CD4-positive, alpha-beta T cell treated with Interleukin-2 at 100 ng/mL for 4 hours (primary cell): ENCODE measurements at places on chromosomes 13 and 19.
A peak's percentile ranks its signal among the peaks of the same experiment; 100 is the strongest.

GRCh38 chr13:74187564-74187963 is 53.4 kb upstream of the KLF12 start:
- DNase-seq, result no peak

DNA sequence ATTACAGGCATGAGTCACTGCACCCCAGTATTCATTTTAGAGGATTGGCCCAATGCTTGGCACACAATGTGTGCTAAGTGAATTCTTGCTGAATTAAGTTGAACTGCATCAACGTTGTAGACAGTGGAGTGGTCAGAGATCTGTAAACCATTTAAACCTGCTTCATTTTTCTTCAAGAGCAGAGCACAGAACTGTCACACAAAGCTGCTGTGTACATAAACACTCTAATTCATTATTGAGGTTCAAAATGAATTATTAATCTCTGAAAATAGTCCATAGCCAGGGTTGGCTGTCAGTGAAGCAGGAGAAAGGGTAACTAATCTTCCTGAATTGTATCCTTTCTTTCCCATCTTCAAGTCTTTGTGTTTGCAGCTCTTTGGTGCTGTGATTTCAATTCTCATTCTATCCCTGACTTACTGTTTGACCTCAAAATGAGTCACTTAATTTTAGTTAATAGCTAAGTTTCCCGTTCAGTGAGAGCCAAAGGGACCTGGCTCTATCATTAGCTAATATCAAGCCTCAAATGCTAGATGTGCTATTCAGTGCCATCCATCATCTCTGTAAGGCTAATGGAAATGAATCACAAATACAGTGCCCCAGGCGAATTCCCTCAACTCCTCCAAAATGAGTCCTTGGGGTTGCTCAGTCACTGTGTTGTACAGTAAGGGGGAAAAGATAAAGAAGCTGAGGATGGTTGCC is 77.0 kb upstream of the TSC22D1 start:
- no peak for DNase-seq

DNA sequence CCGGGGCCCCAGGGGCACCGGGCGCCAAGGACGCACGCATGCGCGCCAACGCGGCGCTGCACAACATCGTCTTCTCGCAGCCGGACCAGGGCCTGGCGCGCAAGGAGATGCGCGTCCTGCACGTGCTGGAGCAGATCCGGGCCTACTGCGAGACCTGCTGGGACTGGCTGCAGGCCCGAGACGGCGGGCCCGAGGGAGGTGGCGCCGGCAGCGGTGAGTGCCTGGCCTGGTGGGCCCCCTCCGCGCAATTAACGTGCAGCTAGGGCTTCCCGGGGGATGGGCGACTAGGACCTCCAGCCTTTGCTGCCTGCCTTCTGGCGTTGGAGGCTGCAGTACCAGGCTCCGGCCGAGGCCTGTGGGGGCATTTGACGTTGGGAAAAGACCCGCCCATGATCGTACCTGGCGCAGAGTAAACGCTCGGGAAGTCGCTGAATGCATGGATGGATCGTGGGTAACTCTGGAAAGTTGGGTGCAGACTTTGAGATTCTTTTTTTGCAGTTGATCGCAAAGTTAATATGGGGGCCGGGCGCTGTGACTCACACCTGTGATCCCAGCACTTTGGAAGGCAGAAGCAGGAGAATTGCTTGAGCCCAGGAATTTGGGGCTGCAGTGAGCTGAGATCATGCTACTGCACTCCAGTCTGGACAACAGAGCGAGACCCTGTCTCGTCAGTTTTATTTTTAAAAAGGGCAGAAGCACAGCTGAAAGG is 7.3 kb downstream of the APC2 start:
- no peak for DNase-seq

GRCh38 chr19:31717269-31717923 is 368.2 kb upstream of the TSHZ3 start:
- DNase-seq, result no peak

DNA sequence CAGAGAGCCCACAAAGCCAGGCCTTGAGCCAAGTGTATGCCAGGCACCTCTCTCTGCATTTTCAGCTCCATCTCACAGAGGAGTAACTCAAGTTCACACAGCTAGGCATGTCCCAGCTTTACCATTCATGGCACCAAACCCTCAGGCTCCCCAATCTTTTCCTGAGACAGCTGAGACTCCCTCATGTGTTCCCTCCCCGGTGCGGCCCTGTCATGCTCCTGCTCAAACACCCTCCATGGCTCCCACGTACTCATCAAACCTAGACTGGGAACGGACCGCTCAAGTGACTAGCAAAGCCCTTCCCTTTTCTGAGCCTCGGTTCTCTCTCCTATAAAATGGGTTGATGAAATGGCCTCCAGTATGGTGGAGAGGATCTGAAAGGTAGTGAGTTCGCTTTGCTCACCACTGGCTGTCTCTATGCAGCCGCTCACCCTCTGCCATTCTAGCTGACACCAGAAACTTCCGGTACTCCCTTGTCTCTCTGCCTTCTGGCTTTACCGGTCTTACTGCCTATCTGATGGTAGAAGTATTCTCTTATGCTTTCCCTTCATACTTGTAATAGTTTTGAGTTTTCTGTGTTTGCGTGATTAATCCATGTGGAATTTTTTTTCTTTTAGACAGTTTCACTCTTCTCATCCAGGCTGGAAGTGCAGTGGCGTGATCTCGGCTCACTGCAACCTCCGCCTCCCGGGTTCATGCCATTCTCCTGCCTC is 7.8 kb upstream of the SLC44A2 start:
- no peak for DNase-seq

DNA sequence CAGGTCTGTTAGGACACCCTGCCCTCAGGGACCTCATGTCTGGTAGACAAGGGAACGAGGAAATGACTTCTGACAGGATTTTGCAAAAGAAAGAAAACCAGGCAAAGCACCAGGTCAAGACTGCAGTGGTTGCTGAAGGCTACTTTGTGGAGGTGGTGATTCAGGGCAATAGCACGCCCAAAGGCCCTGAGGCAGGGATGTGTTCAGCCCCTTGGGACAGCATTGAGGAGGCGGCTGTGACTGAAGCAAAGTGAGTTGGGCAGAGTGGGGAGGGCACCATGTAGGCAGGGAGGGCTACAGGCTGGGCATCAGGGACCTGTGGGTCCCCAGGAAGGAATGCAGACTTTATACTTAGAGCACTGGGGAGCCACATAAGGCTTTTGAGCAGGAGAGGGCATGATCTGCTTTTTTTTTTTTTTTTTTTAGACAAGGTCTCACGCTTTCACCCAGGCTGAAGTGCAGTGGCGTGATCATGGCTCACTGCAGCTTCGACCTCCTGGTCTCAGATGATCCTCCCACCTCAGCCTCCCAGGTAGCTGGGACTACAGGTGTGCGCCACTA is 10.8 kb upstream of the HOMER3 start:
- no peak for DNase-seq

- DNase-seq, result no peak
Observed at GRCh38 chr13:32136716-32137115, 105.1 kb downstream of the FRY start.

GRCh38 chr13:44104197-44104490 is 224.4 kb downstream of the LACC1 start:
- no peak for DNase-seq

DNA sequence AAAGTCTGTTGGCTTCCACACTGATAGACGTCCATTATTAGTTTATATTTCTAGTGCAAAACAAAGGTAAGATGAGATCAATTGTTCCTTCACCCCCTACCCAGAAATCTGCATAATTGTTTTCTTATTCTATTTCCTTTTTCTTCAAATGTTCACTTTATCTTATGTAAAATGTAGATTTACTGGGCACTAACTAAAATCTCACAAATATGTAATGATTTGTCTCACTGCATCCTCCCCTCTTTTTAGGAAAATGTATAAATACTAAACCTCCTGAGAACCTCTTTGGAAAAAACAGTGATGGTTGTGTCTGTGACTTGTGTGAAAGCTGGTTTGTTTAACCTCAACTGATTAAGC is 1377.2 kb upstream of the MIR17HG start:
- DNase-seq, result no peak

- DNase-seq, result no peak
Observed at GRCh38 chr13:24663586-24663985, 16.6 kb upstream of the ATP12A start.

GRCh38 chr19:4264812-4265211 is 14.3 kb upstream of the SHD start:
- DNase-seq, result peak; percentile 12

GRCh38 chr19:43895727-43896308 is 39.3 kb downstream of the ZNF45 start:
- no peak for DNase-seq

DNA sequence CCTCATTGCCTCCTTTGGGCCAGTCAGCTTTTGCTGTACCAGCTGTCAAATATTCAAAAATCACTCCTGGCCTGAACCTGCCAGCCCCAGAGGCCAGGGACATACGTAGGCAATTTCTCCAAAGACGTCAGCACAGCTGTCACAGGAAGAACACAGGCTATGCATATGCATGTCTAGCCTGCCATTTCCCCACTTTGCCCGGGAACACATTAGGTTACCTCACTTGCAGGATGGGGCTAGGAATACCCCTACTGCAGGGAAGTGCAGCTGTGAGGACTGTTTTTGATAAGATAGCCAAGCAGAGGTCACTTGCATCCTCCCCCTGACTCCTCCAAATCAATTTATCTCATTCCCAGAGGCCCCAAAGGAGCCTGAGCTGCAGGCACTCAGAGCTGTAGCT is 2.8 kb downstream of the ZNF667 start:
- DNase-seq, result no peak

DNA sequence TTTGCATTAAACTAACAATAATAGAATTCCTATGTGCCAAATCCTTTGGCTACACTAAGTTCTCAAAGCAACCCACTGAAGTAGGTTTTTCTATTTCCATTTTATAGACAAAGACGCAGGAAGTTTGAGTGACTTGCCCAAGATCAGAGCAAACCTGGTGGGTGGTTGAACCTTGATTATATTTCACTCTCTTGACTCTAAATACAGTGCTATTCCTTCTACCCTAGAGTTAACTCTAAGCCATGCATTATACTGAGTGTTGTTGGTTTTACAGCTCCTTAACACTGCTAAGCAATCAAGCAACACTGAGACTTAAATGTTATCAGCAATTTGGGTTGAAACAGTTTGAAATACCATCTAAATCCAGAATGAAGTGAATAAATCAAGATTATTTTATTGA is 813.6 kb upstream of the GPC6 start:
- no peak for DNase-seq

DNA sequence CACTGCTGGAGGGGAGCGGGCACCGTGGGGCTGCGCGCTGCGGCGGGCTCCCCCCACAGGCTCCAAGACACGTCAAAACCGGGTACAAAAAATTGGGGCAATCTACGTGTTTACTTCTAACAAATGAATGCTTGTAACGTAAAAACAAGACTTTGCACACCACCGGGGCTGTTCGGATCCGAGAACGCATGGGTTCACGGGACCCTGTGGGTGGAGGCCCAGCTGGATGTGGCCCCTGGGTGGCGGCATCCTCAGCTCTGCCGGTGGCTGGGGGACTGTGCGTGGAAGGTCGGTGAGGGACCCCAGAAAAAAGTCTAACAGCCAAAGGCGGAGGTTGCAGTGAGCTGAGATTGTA is 10.3 kb upstream of the SLC7A10 start:
- no peak for DNase-seq

- DNase-seq, result no peak
Observed at GRCh38 chr13:41177616-41178015, 16.8 kb downstream of the KBTBD7 start.

GRCh38 chr13:110916301-110917142 is 1.7 kb upstream of the ANKRD10 start:
- no peak for DNase-seq

DNA sequence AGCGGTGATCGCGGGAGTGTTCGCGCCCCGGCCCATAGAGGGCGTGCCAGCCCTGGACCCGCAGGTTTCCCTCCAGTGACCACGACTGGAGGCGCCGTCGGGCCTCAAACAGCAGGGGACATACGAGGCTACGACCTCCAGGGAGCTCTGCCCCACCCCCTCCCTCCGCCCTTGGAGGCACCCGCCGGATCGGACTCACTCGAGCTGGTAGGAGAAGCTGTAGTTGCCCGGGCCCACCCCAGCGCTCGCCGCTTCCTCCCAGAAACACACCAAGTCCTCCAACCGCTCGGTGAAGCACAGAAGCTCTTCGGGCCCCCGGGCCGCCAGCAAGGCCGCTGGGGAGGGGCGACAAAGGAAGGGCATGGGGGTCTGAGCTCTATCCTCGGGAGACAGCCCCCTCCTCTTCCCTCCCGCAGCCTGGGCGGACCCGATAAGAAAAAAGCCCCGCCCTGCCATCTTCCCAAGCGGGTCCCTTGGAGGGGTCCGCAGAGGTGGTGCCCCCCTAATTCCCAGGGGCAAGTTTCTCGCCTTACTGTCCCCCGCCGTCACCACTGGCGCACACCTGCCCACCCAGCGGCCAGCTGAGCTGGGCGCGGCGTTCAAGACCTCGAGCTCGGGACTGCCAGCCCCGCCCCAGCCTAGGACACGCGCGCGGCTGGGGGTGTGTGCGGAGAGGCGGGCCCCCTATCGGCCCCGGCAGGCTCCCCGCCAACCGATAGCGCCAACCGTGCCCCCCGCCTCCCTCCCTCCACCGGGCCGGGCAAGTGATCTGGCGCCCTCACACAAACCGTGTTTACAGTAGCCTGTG is 1.0 kb downstream of the EPOR start:
- DNase-seq, result peak; percentile 22
